HS-5 (cell line): ENCODE measurements at places on chromosomes 4 and X.

GRCh38 chr4:162056990-162057389 is 106.8 kb downstream of the FSTL5 start:
- no peak for DNase-seq

DNA sequence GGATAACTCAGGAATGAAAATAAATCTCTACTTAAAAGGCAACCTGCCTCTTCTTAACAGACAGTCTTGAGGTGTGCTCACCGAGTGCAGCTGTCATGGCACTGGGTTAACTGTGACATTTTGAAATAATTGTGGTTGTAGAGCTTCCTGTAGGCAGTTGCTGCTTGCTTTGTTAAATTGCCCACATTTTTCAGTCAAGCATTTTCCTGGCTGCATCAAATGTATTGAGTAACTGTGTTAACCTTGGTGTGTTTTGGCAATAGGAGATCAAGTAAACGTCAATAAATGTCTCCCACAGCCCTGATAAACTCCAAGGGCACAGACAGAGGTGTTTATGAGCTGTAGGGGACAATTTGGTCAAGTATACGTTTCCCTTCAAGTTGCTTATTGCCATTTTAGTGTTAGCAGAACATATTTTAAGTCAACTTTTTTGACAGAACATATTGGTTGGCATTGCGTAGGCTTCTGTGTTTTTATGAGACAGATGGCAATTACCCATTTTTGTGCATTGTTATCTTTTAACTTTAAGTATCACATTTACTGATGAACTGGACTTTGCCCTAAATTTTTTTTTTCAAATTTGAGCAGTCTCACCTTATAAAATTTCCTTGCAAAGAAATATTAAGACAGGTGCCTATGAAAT is 527.4 kb downstream of the C4orf33 start:
- no peak for DNase-seq

- DNase-seq: no peak
Measured at GRCh38 chr4:23853986-23854660, 35.7 kb downstream of the PPARGC1A start.

DNA sequence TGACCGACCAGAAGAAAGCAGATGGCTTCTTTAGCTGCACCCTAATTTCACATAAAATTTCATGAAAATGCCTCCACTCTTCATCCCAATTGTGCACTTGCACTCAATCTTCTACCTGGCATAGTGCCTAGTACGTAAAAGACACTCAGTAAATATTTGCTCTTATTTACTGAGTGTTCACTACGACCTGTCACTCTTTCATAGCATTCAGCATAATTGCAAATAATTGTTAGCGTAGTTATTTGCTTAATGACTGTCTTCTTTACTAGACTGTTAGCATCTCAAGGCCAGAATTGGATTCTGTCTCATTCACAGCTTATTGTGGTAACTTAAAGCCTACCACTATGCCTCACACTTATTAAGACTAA is 130.2 kb downstream of the ENOX2 start:
- no peak for DNase-seq

GRCh38 chr4:86358257-86358656 is 1.6 kb downstream of the MAPK10 start:
- DNase-seq: no peak

- no peak for DNase-seq
Measured at GRCh38 chr4:138688408-138689085, 327.0 kb upstream of the NOCT start.

DNA sequence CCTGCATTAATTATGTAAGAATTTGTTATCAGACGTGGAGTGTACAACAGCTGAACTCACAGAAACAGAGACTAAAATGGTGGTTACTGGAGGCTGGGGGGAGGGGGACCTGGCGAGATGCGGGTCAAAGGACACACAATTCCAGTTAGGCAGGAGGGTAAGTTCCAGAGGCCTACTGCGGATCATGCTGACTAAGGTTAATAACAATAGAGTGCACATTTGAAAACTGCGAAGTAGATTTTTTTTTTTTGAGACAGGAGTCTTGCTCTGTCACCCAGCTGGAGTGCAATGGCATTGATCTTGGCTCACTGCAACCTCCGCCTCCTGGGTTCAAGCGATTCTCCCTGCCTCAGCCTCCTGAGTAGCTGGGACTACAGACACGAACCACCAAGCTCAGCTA is 7.6 kb downstream of the AGA start:
- no peak for DNase-seq

DNA sequence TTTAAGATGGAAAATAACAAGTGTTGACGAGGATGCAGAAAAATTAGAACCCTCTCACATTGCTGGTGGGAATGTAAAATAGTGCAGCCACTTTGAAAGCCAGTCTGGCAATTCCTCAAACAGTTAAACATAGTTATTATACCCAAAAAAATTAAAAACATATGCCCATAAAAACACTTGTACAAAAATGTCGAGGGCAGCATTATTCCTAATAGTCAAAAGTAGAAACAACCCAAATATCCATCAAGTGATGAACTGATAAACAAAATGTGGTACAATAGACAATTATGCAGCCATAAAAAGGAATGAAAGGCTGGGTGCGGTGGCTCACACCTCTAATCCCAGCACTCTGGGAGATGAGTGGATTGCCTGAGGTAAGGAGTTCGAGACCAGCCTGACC is 6.3 kb downstream of the IDS start:
- DNase-seq: no peak

- no peak for DNase-seq
Measured at GRCh38 chrX:153440556-153441135, 5.2 kb downstream of the TREX2 start.
